Upper lobe of right lung (tissue), 1 donor: ENCODE measurements at places on chromosomes 12 and 14.

- DNase-seq, result no peak
Measured at GRCh38 chr12:46318037-46318436, 49.2 kb upstream of the SLC38A1 start.

GRCh38 chr12:106189341-106189740 lies 50.6 kb upstream of the NUAK1 start:
- no peak for DNase-seq

- DNase-seq, result no peak
Measured at GRCh38 chr12:51048661-51049251, 629 bp downstream of the LETMD1 start.

GRCh38 chr12:47814539-47815170 lies 5.0 kb downstream of the HDAC7 start:
- no peak for DNase-seq

DNA sequence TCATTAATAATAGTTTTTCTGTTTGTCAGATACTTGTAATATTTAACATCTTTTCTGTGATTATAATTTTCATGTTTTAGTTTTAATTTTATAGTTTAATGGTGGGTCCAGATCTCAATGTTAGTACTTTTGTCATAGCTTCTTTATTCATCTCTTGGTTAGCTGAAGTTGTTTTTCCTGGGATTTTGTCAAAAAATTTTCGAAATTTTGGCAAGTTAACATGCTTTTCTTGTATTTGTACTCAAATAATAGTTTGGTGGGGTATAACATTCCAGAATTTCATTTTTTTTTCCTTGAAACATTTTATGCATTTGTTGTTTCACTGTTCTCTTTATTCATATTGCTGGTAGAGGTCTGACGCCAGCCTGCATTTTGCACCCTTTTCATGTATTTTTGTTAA lies 45.5 kb downstream of the KTN1 start:
- DNase-seq, result no peak

DNA sequence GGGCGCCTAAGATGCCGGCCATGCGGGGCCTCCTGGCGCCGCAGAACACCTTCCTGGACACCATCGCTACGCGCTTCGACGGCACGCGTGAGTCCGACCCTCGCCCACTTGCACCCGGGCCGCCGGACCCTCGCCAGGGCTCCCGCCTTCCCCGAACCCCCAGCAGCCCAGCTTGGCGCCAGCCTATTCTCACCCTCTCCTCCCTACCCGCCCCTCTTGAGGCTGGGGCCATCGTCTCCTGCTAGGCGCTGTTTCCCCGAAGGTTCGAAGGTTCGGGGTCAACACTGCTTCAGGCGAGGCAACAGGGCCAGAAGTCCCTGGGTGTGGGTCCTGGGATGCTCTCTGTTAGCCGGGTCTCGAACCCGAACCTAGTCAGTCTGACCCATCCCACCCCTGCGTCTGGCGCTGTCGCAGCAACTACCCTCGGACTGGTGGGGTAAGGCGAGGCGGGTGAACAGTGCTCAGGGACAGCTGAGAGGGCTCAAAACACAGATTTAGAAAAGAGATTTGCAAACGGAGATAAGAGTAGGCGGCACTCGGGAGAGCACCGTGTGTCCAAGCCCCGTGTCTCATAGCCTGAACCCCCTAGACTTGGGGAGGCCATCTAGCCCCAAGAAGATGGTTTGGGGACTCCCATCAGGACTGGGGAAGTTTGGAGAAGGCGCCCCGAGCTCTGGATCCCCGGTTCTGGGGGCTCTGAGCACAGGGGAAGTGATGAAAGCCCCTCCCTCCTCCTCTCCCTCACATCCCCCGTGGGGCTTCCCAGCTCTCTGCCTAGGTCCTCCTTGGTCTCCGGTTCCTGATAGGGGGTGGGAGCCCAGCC lies 787 bp downstream of the KCNH3 start:
- DNase-seq, result peak; percentile 63

DNA sequence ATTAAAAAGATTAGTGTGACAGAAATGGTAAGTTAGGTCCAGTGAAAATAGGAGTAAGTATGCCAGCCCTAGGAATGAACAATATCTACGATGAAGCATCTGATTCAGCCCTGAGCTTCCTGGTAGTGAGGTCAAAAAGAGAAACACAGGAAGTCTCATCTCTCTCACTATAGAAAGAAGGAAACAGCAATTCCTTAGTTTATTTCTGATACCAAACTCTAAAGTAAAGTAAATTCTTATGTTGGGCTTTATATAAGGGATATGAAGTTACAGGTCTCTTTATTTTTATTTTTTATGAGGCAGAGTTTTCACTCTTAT lies 76.7 kb upstream of the RFLNA start:
- DNase-seq, result no peak

GRCh38 chr12:90909069-90909770 lies 45.8 kb downstream of the CCER1 start:
- no peak for DNase-seq

DNA sequence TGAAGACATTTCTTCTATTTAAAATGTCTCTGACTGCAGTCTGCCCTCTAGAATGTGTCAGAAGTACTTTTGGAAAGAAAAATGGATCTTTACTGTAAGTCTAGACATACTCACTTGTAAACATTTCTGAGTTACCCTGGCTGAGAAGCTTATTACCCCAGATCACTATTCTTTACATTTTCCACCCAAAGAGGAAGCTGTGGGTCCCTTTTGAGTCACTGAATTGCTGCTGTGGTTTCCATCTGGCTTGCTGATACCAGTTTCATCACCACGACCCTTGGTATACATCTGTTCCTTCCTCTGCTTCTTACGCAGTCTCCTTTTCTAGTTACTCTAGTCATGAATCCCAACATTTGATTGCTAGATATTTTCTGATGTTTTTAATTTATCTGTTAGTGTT lies 20.2 kb upstream of the CLEC4D start:
- no peak for DNase-seq

GRCh38 chr12:13277293-13277692 lies 80.8 kb downstream of the EMP1 start:
- DNase-seq, result no peak

DNA sequence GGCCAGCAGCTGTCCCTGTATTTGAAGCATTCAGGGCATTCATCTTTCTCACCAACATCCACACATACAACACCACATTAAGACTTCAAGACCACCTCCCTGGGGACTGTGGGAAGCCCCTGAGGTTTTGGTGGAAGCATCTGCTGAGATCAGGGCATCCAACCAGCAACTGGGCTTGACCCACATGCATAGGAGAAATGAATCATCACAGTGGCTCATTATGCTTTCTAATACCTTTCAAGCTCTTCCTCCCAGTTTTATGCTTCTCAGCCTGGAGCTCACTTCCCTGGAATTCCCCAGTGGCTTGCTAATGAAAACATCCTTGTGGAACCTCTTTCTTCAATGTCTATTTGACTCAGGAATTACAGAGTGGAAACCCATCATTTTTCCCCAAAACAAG lies 21.4 kb upstream of the CMKLR1 start:
- DNase-seq, result no peak
